Esophagus squamous epithelium (tissue), 5 donors: ENCODE measurements at places on chromosomes 1 and 21.

GRCh38 chr1:33367485-33368405 lies 46.8 kb upstream of the A3GALT2 start:
- DNase-seq = peak; percentile 20

GRCh38 chr1:183883623-183884022 lies 78.7 kb downstream of the RGL1 start:
- no peak for DNase-seq

- DNase-seq = no peak
Measured at GRCh38 chr1:156475568-156476500, 24.7 kb downstream of the MEF2D start.

GRCh38 chr1:107762751-107763390 lies 202.1 kb downstream of the VAV3 start:
- DNase-seq = no peak

- DNase-seq = no peak
Measured at GRCh38 chr1:30890502-30891226, 17.9 kb downstream of the SDC3 start.

DNA sequence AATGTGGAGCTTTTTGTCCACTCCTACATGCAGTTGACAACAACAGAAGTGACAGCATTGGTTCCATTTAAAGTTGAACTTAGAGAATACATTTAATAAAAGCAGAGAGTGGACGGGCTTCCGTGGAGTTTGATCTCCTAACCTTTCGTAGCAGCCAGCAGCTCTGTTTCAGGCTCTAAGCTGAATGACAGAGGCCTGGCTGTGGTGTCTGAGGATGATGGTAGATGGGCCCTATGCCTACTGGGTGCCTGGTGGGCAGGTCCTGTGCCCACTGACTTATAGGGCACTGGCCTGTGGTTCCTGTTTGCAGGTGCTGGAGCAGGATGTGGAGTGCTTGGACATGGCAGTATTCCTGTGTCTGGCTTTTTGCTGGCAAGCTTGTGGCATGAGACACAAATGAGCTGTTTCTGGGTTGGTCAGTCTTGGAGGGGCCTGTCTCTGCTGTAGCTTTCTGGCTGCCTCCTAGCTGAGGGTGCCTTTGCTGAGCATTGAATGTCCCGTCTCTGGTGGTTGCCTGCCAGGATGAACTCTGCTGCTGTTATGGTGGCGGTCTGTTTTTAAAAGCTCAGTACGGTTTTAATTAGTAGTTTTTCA lies 54.6 kb downstream of the PRDM2 start:
- DNase-seq = no peak
